Left ventricle myocardium superior (tissue), 1 donor: ENCODE measurements at places on chromosomes 3 and 15. TPM values are rescaled to one million over a fixed set of nuclear protein-coding genes. Genes with fewer than 3 reads are reported as not detected.

DNA sequence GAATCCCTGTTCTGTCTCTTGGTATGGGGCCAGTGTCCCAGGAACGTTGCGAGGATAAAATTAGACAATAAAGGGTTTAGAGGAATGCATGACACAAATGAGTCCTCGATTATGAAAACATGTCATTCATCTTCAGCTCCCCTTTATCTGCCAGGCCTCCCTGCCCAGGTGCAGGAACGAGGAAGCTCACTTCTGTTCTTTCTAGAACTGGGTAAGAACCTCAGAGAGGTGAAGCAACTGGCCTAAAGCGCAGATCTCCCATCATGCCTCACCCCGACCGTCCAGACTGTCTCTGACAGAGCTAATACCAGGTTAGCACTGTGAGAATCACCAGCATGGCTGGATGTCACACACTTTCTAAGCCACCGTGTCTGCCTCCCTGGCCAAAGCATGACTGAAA lies 1.5 kb upstream of the ITIH1 start:
- no peak for DNase-seq

MKRN3 gene
- 0.72 TPM for total RNA-seq

DNA sequence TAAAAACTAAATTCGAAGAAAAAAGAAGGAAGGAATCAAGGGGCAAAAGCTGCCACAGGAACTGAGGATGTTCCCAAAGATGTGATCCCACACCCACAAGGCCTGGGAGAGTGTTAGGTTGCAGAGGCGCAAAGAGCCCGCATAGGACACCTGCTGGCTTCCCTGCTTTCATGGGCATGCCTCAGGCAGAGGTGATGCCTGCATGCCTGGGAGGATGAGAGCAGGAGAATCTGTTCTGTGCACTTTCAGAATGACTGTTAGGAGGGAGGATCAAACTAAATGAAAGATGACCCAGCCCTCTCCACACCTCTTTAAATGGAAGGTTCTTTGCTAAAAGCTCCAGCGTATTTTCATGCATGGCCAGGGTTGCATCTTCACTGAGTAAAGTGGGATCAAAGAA lies 162.4 kb downstream of the PLCL2 start:
- DNase-seq: no peak

- DNase-seq: no peak
Observed at GRCh38 chr3:52721002-52721729, 15.3 kb downstream of the SPCS1 start.

GRCh38 chr15:98855815-98856531 lies 151.6 kb downstream of the PGPEP1L start:
- no peak for DNase-seq

GRCh38 chr3:10469441-10470119 lies 35.8 kb downstream of the ATP2B2 start:
- no peak for DNase-seq

GRCh38 chr3:99429502-99429901 lies 208.9 kb upstream of the COL8A1 start:
- no peak for DNase-seq

DNA sequence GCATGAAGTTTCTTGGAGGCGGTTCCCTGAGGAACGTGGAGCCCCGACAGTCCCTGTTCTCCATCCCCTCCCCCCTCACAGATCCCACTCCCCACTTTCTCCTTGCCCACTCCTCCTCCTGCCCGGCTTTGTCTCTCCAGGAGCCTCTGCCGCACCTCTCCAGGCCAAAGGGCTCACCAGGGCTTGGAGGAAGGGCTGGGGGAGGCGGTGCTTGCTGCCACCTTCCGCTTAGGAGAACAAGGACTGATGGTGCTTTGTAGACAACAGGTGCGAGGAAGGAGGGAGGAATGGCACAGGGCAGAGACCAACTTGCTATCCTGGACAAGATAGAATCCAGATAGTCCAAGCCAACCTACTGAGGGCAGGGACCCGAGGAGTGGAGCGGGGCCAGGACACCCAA lies 103.5 kb upstream of the SMAD3 start:
- no peak for DNase-seq

SH2D7 gene
- total RNA-seq: not detected

GREM1 gene
- total RNA-seq: 0.52 TPM

- DNase-seq: no peak
Observed at GRCh38 chr3:12192655-12193484, 34.2 kb upstream of the TIMP4 start.

CD80 gene
- total RNA-seq: not detected

- DNase-seq: no peak
Observed at GRCh38 chr3:185605566-185605965, 19.5 kb downstream of the SENP2 start.

TF gene
- total RNA-seq: 3.3 TPM

SH3GL3 gene
- not detected for total RNA-seq

DNA sequence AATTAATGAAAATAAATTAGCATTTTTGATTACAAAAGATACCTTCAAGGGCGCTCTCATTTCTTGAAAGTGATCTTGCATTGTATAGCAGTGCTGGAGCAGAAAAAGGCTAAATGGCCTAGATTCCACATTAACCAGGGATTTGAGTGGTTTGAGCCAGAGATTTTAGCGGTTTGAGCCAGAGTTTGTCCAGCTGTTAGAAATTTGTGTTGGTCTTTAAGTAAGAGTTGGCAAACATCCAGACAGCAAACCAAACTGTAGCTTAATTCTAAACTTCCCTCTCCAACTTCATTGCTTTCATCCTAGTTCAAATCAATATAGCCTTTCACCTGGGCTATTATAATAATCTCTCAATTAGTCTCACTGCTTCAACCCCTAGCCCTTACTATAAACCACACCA lies 351.7 kb downstream of the IGSF11 start:
- DNase-seq: no peak

SNTN gene
- total RNA-seq: not detected

DNA sequence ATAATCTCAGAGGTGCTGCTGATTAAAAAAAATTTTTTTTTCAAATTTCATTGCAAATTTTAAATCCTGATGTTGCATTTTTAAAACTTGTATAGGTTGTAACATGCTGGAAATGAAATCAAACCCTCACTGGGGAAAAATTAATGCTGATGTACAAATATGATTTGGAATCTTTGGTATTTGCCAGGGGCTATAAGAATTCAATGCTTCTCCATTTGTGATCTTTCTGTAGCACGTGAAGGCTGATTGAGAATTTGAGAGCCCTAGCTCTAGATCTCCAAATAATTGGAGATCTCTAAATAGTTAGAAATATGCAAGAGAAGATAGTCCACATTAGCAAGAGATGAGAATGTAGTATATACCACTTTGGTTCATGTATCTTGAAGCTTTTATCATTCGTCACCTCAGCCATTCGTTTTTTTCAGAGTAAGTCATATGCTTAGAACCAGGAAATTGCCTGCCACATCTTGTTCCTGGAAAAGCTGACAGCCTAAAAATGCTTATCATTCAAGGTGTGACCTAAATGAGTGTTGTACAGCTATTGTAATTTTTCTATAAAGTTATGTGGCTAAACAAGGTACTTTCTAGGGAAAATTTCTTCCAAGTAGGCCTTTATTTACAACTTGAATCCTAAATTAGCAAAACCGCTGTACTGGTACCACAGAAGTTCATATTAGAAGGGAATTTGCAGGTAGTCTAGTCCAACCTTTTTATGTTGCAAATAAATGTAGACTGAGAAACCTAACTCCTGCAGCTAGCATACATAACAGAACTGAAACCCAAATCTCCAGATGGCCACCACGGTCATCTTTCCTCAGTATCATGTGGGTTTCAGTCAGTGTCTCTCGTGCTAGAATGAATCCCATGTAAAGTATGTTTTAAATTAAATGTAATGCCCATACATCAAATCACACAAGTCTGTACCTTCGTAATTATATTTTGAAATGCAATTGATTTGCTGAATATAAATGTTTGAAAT lies 48.5 kb downstream of the FNDC3B start:
- no peak for DNase-seq

CORO2B gene
- 5.9 TPM for total RNA-seq

SIDT1 gene
- 0.47 TPM for total RNA-seq

DNA sequence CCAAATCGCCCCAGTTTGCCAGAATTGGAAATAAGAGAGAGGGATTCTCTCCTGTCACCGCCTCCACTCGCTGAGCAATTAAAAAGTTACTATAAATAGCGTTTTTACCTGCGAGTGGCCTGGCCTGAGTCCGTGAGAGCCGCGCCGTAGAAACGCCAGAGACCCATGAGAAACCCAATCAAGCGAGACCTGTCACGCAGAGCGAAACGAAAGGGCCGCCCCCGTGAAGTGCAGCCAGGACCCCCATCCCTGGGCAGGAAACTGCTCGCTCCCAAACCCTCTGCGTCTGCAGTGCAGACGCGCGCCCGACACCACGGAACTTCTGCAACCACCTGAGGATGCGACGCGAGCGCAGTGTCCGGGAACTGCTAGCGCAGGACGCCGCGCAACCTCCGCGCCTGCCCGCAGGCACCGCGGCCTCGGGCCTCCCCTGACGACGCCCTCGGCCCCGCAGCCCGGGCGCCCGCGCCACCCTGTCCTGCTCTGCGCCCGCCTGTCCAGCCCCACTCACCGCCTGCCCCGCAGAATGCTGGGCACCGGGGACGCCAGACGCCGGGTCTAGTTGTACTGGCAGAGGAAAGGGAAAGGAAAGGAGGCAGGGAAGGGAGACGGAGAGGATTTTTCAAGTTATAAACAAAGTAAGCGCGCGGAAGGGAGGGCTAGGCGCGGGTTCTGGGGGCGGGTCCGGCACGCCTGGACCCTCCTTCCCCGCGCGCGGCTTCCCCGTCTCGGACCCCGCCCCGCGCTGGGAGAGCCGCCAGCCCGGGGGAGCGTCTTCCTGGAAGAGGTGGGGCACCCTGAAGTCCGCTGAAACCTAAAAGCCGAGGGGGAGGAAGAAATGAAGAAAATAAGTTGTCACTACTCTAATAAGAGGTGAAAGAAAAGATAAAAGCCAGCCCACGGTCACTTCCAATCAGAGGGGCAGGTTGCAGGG lies at the start of gene PLSCR4:
Gene PLSCR4, minus strand, starts transcription at position 657 of the 934 bp plus-strand sequence. CDS start 29,034 bp downstream, outside the sequence.
- DNase-seq: peak; percentile 90

DNA sequence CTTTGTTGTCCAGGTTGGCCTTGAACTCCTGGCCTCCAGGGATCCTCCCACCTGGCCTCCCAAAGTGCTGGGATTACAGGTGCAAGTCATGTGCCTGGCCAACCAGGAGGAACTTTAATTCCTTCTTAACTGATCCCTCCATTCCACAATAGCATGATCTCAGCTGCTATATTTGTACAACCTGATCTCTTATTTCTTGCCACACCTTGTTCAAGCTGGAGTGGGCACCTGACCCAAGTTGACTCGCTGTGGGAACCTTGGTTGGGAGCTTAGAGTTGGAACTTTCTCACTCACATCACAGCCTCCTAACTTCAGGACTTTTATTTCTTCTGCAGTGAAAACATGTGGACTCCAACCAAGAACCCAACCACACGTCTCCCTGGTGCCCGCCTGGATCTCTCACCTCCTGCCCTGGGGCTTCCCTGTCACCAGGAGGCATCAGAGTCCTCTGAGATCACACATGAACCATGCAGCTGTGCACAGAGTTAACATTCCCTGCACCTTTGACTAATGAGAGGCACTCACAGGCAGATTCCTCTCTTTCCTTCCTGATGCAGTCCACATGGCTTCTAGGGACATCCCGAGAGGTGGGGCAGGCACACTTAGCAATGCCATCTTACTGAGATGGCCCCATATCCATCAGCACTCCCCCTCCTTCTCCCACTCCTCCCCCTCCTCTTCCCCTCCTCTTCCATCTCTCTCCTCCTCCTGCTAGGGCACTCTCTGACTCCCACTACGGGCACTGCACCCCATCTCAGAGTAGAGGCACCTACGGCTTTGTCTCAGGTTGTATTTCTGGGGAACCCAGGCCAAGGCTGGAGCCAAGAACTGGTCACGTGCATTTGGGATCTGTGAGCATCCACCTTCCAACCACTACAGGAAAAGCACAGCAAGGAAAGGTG lies 9.7 kb upstream of the CYFIP1 start:
- DNase-seq: no peak

GPR160 gene
- total RNA-seq: 1.0 TPM

DNA sequence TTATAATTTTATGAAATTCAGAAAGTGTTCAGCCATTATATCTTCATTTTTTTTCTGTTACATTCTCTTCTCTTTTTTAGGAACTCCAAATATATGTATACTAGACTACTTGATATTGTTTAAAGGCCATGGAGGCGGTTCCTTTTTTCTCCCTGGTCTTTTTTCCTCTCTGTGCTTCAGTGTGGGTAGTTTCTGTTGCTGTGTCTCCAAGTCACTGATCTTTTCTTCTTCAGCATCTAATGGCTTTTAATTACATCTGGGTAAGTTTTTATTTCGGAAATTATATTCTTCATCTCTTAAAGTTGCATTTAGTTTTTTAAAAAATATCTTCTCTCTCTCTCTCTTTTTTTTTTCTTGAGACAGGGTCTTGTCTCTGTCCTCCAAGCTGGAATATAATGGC lies 8.9 kb downstream of the PIGX start:
- no peak for DNase-seq

SERPINI2 gene
- total RNA-seq: not detected

ZNF774 gene
- total RNA-seq: 4.9 TPM

DNA sequence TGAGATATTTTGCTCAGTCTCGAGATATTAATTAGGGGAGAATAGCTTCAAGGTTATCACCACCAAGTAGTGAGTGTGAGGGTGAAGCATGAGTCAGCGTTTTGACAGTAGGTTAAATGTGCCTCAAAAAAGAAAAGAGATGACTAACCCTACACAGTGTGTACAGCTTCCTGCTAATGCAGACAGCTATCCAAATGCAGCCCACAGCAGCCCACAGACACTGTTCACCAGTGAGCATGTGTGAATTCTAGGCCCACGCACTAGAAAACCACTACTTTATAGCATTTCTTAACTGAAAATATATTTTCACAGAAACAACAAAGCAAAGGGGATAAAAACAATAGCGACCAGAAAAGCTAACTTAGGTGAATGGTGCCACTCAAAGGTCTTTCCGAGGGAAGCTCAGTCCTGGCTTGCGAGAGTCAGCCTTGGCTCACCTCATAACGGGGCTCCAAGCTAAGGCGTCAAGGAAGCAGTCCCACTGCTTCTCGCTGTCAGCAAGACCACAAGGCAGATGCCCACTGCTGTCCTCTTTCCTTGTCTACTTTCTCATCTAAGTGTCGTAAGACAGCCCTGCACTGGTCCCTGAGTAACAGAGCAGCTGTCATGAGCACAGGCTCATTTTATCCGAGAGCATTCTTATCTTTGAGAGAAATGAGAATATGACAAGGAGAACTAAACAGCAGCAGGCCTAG lies 47.6 kb downstream of the TXNRD3 start:
- no peak for DNase-seq

GRCh38 chr3:126536126-126536525 lies 12.2 kb downstream of the CHST13 start:
- no peak for DNase-seq

GRCh38 chr3:98710067-98710659 lies 53.0 kb upstream of the ST3GAL6 start:
- DNase-seq: no peak

- no peak for DNase-seq
Observed at GRCh38 chr3:69142090-69142489, 19.7 kb upstream of the LMOD3 start.

C3orf20 gene
- total RNA-seq: not detected

ITIH1 gene
- total RNA-seq: not detected

- DNase-seq: no peak
Observed at GRCh38 chr3:82342521-82342920, 581.1 kb upstream of the GBE1 start.

DNA sequence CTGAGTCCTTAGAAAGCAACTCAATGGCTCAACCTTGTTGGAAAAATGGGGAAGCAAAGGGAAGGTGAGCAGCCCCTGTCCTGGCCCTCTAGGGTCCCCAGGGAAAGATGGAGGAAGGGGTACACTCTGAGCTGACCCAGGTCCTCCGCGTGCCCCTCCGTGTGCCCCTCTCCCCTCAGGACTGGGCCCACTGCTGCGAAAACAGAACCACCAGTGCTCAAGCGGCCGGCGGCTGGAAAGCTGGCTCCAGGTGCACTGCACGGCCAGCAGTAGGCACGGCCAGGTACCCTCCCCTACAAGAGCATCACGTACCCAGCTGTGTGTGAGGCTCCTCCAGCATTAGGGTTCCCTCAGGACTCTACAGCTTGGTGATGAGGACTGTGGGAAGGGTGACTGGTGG lies 26.3 kb downstream of the RAB43 start:
- no peak for DNase-seq
